A549 treated with DMSO at 1 μM for 4 hours (cell line): ENCODE measurements at places on chromosomes 11 and 22. TPM values are rescaled to one million over a fixed set of nuclear protein-coding genes. Genes with fewer than 3 reads are reported as not detected.

Gene PRG2
- not detected in 5 replicates for total RNA-seq

Gene FGF19
- total RNA-seq = 0.08 to 0.11 TPM in 2 of 5 replicates, not detected in the others

Gene HBG2
- total RNA-seq = not detected in 5 replicates

Gene SLC17A6
- total RNA-seq = not detected in 5 replicates

Gene MUC2
- 0.17 to 0.35 TPM (median 0.18 TPM) in 5 replicates for total RNA-seq

Gene TMEM191C
- total RNA-seq = 0.79 to 1.3 TPM (median 1.0 TPM) in 5 replicates

Gene RFPL2
- total RNA-seq = 0.10 to 0.20 TPM (median 0.19 TPM) in 4 of 5 replicates, not detected in the other

Gene MMP1
- 0.85 to 1.6 TPM (median 1.4 TPM) in 5 replicates for total RNA-seq

Gene PRR33
- not detected in 5 replicates for total RNA-seq

Gene GRIK4
- total RNA-seq = 0.02 TPM in 2 of 5 replicates, not detected in the others

Gene KLHL22
- 8.2 to 11.1 TPM (median 9.9 TPM) in 5 replicates for total RNA-seq

Gene LYVE1
- 0.03 to 0.17 TPM (median 0.05 TPM) in 3 of 5 replicates, not detected in the others for total RNA-seq

Gene ANKRD42
- 9.4 to 11.5 TPM (median 9.9 TPM) in 5 replicates for total RNA-seq

Gene UBQLNL
- total RNA-seq = 0.03 TPM in 2 of 5 replicates, not detected in the others

Gene SLC22A9
- not detected in 5 replicates for total RNA-seq

Gene KCNK7
- total RNA-seq = 0.11 to 2.2 TPM (median 0.31 TPM) in 5 replicates

Gene LRRC55
- 0.02 TPM in 1 of 5 replicates, not detected in the others for total RNA-seq

Gene APOBEC3G
- total RNA-seq = 0.05 to 0.08 TPM in 2 of 5 replicates, not detected in the others

Gene LSP1
- total RNA-seq = 0.73 to 3.1 TPM (median 1.8 TPM) in 5 replicates
